Chondrocyte (in vitro differentiated cells): ENCODE measurements at places on chromosomes 4 and X. TPM values are rescaled to one million over a fixed set of nuclear protein-coding genes. Genes with fewer than 3 reads are reported as not detected.
A peak's percentile ranks its signal among the peaks of the same experiment; 100 is the strongest.

- DNase-seq, result no peak
Observed at GRCh38 chrX:148380650-148381561, 119.5 kb upstream of the AFF2 start.

DNA sequence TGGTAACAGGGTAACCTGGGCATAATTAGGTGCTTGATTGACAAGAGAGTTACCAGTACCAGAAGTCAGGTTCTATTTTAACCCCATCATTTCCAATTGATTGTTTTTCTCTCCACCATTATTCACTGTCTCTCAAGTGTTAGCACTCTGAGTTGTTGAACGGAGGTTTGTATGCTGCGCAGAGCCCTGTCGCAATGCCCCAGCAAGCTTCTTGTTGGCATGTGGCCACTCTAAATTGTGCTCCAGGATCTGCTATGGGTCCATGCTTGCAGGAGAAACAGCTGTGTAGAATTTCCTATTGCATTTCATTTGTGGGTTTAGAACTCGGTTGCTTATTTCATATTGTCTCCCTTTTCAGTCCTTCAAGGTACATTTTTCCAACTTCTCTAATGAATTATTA, 98.2 kb downstream of the KLHL8 start:
- DNase-seq, result no peak

DNA sequence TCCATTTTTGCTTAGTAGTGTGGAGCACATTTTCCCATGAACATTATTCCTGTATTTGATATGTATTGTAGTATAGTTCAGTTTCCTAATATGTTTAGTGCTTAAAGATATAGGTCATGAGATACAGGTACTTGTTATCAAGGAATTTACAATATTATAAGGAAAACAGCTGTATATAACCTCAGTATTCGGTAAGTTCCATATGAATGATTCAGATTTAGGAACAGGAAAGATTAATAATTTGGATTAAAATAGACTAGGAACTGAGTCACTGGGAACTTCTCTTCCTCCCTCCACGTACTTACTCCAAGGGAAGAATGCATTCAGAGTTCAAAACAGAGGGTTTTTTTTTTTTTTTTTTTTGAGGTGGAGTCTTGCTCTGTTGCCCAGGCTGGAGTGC, 20.0 kb downstream of the DIAPH2 start:
- DNase-seq, result no peak

GRCh38 chr4:1204286-1204827, 32.0 kb upstream of the SPON2 start:
- DNase-seq, result peak; percentile 53

GRCh38 chr4:76213415-76214176, at the start of gene SCARB2:
Gene SCARB2 (minus strand): TSS chr4:76213824. CDS start chr4:76213543, 281 bp downstream.
- DNase-seq, result peak; percentile 92

- no peak for DNase-seq
Observed at GRCh38 chr4:38735870-38736269, 46.9 kb downstream of the TLR10 start.

DNA sequence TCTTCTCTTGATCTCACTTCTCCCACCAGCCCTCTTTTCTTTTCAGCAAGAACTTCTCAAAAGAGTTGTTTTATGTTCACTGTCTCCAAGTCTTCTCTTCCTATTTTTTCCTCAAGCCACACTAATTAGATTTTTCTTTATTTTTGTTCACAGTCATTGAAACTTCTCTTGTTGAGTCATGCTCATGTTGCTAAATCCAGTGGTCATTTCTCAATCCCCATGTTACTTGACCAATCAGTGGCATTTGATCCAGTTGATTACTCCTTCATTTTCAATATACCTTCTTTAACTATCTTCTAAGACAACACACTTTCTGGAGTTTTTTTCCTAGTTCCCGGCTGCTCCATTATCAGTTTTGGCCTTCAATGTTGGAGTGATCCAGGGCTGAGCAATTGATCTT, 103.1 kb upstream of the LSM6 start:
- no peak for DNase-seq

DNA sequence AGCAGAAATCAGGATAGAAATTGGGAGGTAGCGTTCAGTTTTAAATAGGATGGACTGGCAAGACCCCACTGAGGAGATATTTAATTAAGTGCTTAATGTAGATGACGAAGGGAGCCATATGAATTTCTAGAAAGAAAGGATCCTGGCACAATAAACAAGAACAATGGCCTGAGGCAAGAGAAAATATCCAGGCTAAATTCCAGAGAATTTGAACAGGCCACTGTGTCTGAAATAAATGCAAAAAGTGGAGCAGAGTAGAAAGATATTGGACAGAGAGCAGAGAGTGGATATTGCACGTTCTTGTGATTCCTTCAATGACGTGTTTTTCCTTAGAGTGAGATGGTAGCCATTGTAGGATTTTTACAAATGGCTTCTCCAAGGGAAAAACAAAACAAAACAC, 1504.8 kb downstream of the C4orf33 start:
- no peak for DNase-seq

DNA sequence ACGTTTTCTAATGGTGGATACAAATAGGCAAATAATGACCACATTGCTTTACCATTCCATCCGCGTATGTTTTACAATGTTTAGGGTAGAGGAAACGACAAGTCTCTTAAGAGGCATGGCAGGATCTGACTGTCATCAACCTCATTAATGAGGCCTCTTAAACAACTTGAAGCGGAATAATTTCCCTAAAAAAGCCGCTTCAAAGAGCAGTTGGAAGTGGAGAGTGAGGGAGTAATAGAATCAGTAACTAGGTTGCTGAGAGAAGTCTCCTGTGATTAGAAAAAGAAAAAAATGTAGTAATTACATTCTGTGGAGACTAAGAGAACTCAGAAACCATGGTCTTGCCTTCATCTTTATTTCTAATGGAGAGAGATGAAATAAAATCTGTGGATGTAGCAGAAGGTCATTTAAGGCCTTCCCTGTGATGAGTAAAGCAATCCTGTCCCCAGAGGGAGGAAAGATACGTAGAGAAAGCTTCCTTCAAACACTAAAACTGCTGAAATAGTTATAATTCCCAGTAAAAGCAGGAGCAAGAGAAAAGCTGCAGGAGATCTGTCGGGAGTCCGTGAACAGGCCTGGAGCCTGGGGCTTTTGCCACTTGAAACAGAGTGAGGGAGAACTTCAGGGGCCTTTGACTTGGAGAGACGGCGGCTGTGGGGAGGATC, 11.1 kb upstream of the SEPSECS start:
- DNase-seq, result no peak

DNA sequence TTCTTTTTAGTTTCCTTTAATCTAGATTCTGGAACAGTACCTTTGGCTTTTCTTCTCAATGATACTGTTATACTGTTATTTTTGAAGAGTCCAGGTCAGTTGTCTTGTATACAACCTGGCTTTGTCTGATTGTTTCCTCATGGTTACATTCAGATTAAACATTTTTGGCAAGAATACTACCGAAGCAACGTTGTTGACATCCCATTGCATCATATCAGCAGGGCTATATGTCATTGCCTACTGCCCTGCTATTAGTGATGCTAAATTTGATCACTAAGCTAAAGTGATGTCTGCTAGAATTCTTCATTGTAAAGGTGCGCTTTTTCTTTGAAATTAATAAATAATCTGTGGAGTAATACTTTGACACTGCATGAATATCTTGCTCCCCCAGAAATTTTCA, 5.8 kb upstream of the ATP1B4 start:
- DNase-seq, result no peak

DNA sequence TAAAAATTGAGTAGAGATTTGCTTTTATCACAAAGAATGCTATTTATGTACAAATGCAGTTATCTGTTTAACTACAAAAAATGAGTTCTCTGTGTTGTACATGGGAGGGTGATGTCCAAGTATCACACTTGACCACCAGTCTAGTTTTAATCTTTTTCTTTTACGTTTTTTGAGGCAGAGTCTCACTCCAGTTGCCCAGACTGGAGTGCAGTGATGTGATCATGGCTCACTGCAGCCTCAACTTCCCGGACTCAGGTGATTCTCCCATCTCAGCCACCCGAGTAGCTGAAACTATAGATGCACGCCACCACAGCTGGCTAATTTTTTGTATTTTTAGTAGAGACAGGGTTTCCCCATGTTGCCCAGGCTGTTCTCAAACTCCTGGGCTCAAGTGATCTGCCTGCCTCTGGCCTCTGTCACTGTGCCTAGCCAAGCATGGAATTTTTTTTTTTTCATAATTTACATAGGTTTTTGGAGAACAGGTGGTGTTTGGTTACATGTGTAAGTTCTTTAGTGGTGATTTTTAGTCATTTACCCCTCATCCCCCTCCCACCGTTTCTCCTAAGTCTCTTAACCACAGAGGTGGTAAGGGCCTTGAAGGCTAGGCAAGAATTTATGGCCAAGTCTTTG, 47.9 kb upstream of the RPA4 start:
- no peak for DNase-seq

DNA sequence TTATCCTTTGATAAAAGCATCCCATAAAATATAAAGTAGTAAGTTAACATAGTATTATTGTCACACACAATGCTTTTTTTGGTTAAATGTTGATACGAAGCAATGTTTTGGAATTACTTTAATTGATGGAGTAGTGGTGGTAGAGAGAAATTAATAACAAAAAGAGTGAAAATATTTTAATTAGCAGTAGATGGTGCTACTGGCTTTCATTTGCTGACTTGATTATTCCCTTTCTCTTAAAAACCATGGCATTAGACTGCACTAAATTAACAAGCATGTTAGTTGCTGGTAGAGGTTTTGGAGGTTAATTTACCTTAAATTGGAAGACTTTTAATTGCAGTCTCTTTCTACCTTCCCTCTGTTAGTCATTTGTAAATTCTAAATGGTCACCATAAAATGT, 8.9 kb upstream of the DCK start:
- no peak for DNase-seq

DNA sequence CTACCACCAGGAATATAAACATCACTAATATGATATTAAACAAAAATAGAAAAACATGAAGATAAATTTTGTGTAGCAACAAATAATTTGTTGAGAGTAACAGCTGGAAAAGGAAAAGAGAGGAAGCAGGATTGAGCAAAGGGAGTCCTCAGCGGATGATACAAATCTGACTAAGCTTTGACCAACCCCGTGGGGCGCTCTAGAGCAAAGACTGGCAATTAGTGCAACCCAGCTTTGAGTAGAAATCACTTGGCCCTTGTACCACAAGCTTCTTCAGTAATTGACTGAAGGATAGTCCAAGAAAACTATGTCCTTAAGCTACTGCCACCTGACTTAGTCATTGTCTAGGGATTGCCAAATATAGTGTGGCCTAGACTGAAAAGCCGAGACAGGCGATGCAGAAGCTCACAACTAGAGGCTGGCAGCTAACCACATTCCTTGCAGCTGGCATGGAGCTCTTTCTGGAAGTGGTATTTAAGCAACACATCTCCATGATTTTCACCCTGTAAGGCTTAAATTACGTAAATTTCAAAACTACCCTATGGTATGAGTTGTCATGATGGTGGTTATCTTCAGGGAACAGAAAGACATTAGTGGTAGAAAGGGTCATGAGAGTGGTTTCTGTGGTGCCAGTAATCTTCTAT, 396.0 kb downstream of the PDGFC start:
- no peak for DNase-seq

GRCh38 chrX:53281321-53281822, at the start of gene IQSEC2:
Gene IQSEC2 (minus strand): TSS chrX:53281584.
- no peak for DNase-seq

GRCh38 chrX:7996414-7996813, 69.2 kb upstream of the PNPLA4 start:
- DNase-seq, result no peak

DNA sequence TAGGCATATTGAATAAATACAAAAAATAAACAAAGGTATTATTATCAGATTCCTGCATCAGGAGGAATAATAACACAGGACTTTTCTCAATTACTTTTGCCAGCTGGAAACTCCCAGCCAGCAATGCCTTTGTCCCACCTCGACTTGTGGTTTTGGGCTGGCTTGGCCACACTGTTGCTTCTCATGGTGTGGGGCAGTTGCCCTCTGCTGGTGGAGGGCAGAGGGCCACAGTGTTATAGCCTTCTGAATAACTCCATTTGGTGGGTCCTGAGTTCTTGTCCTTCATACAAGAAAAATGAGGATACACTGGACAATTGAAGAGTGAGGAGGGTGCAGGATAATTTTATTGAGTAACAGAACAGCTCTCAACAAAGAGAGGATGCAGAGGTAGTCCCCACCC, 1206.0 kb upstream of the ADGRL3 start:
- DNase-seq, result no peak

DNA sequence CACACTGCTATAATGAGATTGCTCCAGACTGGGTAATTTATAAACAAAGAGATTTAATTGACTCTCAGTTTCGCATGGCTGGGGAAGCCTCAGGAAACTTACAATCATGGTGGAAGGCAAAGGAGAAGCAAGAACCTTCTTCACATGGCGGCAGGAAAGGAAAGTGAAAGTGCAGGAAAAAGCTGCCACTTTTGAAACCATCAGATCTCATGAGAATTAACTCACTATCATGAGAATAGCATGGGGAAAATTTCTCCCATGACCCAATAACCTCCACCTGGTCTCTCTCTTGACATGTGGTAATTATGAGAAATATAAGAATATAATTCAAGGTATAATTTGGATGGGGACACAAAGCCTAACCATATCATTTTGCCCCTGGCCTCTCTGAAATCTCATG, 884.2 kb downstream of the GLUD2 start:
- DNase-seq, result no peak

DNA sequence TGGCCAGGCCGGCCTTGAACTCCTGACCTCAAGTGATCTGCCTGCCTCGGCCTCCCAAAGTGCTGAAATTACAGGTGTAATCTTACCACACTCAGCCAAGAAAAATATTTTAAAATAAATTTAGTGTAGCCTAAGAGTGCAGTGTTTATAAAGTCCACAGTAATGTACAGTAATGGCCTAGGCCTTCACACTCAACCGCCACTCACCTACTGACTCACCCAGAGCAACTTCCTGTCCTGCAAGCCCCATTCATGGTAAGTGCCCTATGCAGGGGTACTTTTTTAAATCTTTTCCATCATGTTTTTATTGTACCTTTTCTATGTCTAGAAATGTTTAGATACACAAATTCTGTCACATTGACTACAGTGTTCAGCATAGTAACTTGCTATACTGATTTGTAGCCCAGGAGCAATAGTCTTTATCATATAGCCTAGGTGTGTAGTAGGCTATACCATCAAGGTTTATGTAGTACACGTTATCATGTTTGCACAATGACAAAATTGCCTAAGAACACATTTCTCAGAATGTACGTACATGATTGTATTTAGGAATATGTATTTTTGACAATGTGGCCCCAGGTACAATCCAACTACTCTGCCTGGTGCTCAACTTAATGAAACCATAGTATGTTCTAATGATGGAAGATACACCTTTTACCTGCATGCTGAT, 455.2 kb downstream of the PCDH7 start:
- DNase-seq, result no peak

TENM3 gene
- 87.0 to 135 TPM (median 87.6 TPM) in 3 replicates for total RNA-seq

HNRNPD gene
- total RNA-seq, result 124 to 177 TPM (median 127 TPM) in 3 replicates

SYNPO2 gene
- 12.3 to 21.5 TPM (median 20.7 TPM) in 3 replicates for total RNA-seq

AKAP4 gene
- total RNA-seq, result not detected in 3 replicates

ENPP6 gene
- not detected in 3 replicates for total RNA-seq

TCEANC gene
- 2.0 to 3.2 TPM (median 2.5 TPM) in 3 replicates for total RNA-seq

XAGE2 gene
- total RNA-seq, result not detected in 3 replicates

FAM47A gene
- total RNA-seq, result not detected in 3 replicates

UGT2A1 gene
- not detected in 3 replicates for total RNA-seq

NAP1L3 gene
- total RNA-seq, result 33.2 to 52.2 TPM (median 35.4 TPM) in 3 replicates
